ENCODE measurements at places on chromosomes 2 and 18. TPM values are rescaled to one million over a fixed set of nuclear protein-coding genes. Genes with fewer than 3 reads are reported as not detected.

SATB2 gene
- total RNA-seq: 4.7 TPM

WDR54 gene
- total RNA-seq: 28.1 TPM

LCT gene
- total RNA-seq: 0.19 TPM

CENPA gene
- 10.7 TPM for total RNA-seq

KLHL41 gene
- 0.42 TPM for total RNA-seq

ID2 gene
- 292 TPM for total RNA-seq

C2orf78 gene
- total RNA-seq: not detected

SH3RF3 gene
- 1.3 TPM for total RNA-seq

ABCG8 gene
- total RNA-seq: not detected

DNA sequence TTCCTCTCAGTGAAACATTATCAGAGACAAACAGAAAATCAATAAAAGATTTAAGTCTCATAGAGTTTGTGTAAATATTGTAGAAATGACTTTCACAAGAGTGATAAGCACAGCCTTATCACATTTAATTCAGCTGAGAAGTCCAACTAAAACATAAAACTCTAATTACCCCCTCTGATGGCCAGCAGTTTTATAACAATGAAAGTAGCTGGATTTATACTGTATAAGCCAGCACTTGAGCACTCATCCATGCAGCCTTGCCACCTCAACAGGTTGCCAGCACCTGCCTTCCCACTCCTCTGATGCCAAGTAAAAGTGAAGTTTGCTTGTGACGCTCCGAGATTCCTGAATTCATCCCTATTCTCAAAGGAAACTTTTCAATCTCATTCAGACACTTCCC, 103.0 kb upstream of the STK39 start:
- DNase-seq: no peak

GRCh38 chr18:74388227-74388626, 68.9 kb downstream of the DIPK1C start:
- DNase-seq: no peak

- DNase-seq: no peak
These were observed 84.9 kb downstream of the DGKD start for GRCh38 chr2:233439191-233439590.

- DNase-seq: no peak
These were observed 483.9 kb upstream of the ZNF804A start for GRCh38 chr2:184114439-184114838.

- no peak for DNase-seq
These were observed 93.5 kb downstream of the DYSF start for GRCh38 chr2:71546777-71547281.

- no peak for DNase-seq
These were observed 50.7 kb upstream of the OTX1 start for GRCh38 chr2:62999905-63000304.

- DNase-seq: no peak
These were observed 25.8 kb upstream of the ERICH2 start for GRCh38 chr2:170744248-170745002.

DNA sequence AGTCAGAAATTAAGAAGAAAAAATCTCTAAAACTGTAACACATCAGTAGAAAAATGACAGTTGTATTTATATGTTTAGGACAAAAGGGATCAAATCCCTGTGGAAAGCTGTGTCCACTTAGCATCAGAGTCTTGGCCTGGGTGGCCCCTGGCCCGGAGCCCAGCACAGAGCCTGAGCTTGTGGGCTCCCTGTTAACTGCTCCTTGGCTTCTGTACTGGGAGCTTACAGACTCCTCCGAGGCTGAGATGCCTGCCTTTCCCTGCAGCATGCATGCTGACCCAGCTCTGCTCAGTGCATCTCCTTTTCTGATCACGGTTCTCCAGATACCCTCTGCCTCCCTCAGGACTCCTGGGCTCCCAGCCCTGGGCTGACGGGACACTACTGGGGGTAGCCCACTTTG, 98.1 kb downstream of the DCDC2C start:
- DNase-seq: no peak

- no peak for DNase-seq
These were observed 363.5 kb upstream of the TNP1 start for GRCh38 chr2:217223222-217223930.

DNA sequence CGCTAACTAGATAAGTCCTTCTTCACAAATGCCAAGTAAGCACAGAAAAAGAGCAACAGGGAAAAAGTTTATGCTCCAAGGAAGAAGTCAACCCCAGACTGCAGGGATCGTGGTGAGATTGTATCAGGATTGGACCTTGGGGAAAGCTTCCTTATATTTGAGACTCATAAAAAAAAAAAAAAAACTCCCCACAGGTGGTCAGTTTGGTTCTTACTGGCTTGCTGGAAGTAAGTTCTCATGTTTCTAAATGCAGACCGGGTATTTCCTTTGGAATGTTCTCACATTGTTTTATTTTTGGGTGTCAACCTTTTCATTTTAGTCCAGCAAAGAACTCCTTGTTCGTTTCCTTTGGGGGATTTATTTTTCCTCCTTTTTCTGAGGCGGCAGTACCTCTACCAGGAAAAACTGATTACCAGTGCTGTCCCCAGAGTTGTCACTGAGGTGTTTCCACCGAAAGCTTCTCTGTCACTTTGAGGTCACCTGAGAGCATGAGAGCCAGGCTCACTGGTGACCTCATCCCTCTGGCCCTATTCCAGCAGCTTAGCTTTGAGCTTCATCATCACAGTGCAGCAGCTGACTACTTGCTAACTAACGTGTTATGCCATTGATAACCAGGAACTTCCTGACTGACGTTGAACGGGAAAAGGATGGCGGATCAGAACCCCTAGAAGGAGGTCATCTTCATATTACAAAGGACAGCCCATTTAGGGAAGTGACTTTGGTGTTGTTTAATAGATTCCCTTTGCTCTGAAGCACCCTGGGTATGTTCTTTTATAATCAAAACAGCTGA, 16.8 kb upstream of the ATP8B1 start:
- DNase-seq: no peak

GRCh38 chr2:122635686-122636085, 880.2 kb downstream of the TSN start:
- DNase-seq: no peak

- DNase-seq: no peak
These were observed 304.4 kb downstream of the CCDC178 start for GRCh38 chr18:33135951-33136660.

- no peak for DNase-seq
These were observed 41.6 kb upstream of the MAP4K4 start for GRCh38 chr2:101655702-101656422.

DNA sequence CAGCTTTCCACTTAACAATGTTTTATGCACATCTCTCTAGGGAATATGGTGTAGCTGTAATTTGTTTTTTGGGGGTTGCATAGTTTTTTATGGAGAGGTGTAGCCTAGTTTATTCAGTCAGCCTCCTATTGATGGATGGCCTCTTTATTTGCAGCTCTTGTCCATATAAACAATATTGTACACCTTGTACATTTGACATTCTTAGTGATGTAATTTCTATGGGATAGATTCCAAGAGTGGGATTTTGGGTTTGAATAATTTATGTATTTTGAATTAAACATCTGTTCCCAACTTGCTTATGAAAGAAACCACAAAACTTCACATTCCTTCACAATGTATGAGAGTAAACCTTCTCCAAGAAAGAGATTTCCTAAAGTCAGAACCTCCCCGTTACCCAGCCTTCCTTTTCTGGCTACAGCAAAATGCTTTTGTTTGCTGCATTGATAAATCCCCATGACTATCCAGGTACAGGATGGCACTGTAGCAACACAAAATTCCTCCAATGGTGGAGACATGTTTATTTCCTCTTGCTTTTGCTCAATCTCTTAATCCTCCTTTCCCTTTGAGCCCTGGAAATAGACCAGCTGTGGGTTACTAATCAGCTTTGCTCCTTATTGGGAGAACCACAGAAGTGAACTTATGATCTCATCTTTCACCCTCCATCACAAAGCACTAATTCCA, 58.4 kb upstream of the GALR1 start:
- DNase-seq: no peak

- DNase-seq: no peak
These were observed 50.3 kb downstream of the RPL37A start for GRCh38 chr2:216548901-216549331.

- DNase-seq: no peak
These were observed 66.8 kb upstream of the CTAGE1 start for GRCh38 chr18:22484471-22484870.

- DNase-seq: no peak
These were observed 364.4 kb upstream of the CYRIA start for GRCh38 chr2:17030047-17030446.

- no peak for DNase-seq
These were observed 328.3 kb downstream of the LRATD1 start for GRCh38 chr2:14960686-14961324.

DNA sequence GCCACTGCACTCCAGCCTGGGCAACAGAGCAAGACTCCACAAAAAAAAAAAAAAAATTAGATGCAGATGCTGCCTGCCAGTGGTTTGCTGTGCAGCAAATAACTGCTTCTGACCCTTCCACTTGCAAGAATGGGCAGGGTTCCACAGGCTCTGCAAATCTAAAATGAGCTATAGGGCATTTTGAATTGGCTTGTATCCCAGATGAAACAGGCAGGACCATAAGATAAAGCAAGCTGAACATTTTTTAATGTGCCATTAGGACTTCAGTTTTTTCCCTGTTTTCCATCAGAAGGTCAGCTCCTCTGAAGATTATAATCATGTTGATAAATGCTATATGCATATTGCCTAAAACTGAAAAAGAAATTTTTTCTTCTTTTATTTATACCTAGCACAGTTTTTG, 15.7 kb upstream of the FZD7 start:
- no peak for DNase-seq

GRCh38 chr2:52572469-52572894, 1195.1 kb upstream of the CHAC2 start:
- DNase-seq: no peak

DNA sequence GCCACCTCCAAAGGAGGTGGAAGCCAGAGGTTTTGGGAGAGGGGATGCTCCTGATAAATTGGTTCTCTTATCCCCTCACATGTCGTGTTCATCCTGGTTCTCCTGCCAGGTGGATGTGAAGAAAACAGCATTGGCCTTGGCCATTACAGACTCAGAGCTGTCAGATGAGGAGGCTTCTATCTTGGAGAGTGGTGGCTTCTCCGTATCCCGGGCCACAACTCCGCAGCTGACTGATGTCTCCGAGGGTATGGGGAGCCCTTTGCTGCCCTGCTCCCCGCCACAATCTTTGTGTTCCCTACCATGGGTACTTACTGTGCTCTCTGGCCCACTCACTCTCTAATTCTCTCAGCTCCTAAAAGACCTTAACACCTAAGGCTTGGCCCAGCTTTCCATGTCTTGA, 3.5 kb downstream of the RETREG2 start:
- DNase-seq: no peak

DNA sequence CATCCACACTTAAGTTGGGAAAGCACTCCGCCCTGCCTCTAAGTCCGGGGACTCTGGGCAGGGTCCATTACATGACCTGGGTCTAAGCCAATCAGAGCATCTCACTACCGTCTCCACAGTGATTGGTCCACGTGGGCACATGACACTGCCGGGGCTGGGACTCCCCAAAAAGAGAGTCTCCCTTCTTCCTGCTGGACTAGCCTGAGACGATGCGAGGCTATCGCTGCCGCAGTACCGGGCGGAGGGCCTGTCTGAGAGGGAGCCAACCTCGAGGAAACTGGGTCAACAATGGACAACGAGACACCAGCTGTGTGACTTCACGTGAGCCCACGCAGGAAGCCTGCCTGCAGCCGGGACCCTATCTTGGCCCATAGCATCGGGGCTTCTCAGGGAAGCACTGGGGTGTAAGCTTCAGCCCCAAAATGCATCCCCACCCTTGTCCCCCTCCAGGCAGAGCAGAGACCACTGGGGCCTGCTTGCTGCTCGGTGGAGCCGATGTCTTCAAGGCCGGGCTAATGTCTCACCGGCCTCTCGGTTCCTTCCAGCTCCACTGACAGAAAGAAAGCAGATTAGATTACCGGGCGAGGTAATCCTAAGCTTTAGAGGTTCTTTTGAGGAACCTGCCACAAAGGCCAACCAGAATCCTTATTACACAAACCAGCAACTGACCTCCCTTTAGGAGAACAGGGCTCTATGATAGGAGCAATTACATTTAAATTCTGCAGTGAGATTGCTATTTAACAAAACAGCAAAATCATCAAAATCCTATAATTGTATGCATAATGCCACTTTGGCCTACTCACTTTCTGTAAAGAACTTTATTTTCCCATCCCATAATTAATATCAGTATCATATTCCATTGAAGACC, 21.3 kb upstream of the COPS8 start:
- DNase-seq: no peak

DNA sequence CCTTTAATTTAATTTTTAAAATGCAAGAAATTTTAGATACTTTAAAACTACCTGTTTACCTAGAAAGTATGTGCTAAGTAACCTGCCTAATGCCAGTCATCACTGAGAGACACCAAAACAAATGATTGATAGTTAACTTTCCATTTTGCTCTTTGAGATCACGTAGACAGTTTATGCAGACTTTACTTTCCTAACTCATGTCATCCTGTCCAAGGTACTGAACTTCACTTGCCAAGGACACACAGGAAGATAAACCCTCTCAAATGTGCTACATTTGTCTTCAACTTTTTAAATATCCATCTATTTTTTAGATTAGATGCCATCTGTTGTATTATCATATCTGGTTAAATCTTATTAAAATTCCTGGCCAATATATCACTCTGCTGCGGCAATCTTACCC, 20.1 kb upstream of the SCN1A start:
- no peak for DNase-seq

- DNase-seq: no peak
These were observed 8.7 kb upstream of the GPR155 start for GRCh38 chr2:174495365-174496012.

DNA sequence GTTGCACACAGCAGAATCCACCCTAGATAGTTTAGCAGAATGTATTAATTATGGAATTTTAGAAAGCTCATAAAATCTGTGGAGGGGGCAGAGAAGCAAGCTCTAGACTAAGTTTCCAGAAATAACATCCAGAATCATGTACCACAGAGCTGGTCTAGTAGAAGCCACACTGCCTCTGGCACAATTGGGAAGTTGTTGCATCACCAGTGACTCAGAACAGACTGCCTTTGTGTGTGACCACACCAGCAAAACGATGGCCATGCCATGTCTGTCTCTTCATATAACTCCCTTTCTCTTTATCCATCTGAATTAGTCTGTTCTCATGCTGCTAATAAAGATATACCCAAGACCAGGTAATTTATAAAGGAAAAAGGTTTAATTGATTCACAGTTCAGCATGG, 158.9 kb downstream of the CCDC148 start:
- no peak for DNase-seq

DNA sequence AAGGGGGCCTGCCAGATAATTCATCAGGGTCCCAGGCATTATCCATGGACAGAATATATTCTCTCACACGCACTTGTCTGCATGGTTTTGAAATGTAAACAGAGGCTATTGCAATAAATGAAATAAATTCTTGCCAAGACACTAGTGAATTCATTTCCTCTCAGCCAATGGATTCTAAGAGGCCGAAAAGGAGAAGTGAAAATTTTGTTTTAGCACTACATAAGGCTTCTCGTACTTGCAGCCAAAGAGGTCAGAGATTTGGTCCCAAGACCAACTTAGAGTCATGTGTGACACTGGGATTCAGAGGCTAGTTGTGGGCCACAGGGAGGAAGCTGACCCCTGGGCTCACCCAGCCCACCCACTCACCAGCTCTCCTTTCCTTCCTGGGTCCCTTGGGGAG, 184.1 kb upstream of the GLI2 start:
- no peak for DNase-seq

All from progenitor cell of endocrine pancreas (in vitro differentiated cells).